ENCODE measurements at places on chromosomes 4 and X.

DNA sequence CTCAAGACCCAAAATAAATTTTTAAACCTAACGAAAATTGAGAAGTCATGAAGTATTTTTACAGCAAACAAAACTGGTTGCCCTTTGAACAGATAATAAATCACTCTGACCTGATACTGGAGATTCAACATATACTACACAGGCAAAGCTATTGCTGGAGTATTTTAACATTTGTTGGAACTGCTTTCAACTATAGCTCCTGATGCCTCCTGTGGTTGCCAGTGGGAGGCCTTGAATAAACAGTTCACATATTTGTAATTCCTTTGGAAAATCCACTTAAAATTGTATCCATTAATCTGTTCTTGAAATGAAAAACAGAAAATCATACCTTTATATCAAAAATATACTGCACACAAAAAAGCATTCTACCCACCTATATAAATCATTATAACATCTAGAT is 605.1 kb downstream of the KCTD8 start:
- DNase-seq: no peak

- no peak for DNase-seq
Observed at GRCh38 chr4:184548648-184549341, 74.4 kb upstream of the IRF2 start.

GRCh38 chrX:19571711-19572110 is 56.4 kb upstream of the MAP3K15 start:
- DNase-seq: peak; percentile 19

DNA sequence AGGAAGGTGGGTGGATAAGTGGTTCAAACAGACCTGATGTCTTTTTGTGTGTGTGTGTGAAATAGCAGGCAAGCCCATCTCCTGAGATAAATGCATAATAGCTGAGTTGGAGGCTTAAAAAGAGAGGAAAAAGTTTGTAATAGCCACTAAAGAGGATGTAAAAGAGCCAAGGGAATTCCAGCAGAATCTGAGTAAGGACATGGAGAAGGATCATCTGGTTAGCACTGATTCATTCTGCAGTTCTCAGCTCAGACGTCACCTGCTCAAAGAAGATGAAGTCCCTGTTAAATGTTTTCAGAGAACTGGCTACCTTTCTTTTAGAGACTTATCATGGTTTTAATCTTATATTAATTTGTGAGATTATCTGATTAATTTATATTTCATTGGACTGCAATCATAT is 21.0 kb upstream of the IL13RA2 start:
- DNase-seq: no peak

GRCh38 chr4:31085689-31086088 is 365.5 kb downstream of the PCDH7 start:
- no peak for DNase-seq

DNA sequence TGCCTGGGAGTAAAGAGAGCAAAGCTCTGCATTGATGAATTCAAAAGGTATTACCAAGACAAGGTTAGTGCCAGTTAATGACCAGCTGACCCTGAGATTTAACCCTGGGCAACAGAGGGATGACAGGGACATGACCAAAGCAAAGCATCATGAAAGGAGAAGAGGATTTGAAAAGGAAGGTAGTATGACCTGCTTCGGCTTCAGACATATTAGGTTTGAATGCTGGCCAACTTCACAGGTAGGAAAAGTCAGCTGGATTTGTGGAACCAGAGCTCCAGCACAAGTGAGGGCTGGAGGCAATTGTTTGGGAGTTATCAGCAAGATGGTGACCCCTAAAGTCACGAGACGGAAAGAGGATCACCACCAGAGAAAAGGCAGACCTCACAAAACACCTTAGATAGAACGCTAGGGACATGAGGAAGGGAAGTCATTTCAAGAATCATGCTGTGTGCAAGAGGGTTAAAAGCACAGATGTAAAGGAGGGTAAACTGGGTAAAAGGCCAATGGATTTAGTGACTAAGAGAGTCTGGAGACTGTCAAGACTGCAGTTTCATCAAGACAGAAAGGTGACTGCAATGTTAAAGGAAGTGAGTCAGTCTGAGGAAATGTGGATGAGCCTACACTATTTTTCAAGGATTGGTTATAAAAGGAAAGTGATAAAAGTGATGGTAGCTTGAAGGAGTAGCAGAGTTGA is 45.6 kb downstream of the SH3RF1 start:
- DNase-seq: no peak

- no peak for DNase-seq
Observed at GRCh38 chr4:81786063-81786763, 314.5 kb upstream of the RASGEF1B start.

GRCh38 chr4:78418406-78418805 is 133.2 kb upstream of the ANXA3 start:
- no peak for DNase-seq

DNA sequence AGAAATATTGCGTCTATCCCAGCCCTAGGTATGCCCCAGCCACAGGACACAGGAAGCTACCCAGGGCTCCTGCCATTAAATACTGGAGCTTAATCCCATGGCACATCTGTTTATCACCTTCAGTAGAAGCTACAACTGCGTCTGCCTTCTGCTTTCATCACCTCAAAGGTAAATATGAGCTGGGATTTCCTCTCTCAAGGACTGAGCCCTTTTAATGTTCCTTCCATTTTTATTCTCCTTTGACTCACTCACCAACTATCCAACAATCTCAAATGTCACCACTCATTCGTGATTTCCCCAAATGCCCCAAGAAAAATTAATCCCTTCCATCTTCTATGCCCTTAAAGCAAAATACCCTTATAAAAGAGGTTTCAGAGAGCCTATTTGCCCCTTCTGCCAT is 1.8 kb upstream of the MID1 start:
- no peak for DNase-seq

- no peak for DNase-seq
Observed at GRCh38 chrX:154660541-154660940, 7.2 kb upstream of the CTAG2 start.

DNA sequence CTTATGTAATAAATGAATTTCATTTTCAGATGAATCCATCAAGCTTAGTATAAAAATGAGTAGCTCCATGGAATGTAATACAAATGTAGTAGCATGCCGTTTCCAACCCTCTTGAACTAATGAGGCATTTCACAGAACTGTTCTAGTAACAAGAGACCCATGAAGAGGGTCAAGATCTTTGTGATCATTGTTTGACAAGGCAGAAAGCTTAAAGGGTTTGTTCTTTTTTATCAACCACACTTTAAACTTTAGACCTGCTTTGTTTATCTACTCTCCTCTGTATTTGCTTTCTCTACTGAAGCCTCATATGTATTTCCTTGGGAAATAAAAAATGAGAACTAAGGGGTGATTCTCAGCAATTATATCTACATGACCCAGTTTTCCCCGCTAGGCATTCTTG is 513.9 kb downstream of the ARAP2 start:
- no peak for DNase-seq

GRCh38 chr4:132488555-132488954 is 660.5 kb upstream of the PCDH10 start:
- DNase-seq: no peak

DNA sequence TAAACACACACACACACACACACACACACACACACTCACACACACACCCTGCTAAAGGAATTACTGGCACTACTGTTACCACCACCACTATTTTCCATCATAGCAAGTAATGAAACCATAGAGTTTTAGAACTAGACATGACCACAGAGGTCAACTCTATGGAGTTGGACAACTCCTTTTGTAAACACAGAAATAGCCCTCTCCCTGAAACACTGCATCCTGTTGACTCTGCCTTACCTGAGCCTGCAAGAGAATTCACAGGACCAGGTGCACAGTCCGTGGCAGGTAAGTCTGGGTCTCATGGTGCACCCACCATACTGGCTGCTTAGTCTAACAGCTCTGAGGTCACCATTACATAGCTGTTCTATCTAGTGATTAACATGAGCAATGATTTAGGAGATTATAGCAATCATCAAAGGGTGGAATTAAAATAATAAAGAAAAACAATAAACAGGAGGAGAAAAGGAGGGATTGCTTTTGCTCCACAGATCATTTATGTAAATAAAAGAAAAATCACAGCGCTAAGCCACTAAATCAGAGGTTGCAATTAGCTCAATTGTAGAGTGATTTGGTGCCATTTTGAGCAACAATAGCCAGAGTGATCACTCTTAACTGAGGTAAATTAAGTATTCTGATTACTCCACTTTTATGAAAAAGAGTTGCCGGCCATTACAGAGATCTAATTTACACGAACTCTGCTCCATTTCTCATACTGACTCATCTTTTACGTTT is 340.0 kb upstream of the RASGEF1B start:
- DNase-seq: no peak

DNA sequence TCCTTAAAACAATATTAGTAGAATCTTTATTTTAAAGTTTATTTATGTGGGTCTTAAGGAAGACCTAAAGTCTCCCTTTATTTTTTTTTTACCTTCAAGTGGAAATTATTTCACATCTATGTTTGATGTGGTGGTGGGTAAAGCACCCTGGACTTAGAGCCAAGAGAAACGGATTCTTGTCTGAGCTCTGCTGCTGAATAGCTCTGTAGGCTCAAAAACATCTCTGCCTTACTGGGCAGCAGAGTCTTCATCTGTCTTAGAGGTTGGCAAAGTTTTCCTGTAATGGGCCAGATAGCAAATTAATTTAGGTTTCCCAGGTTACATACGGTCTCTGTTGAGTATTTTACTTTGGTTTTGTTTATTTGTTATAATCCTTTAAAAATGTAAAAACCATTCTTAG is 136.5 kb downstream of the CEP135 start:
- no peak for DNase-seq

GRCh38 chr4:83272900-83273299 is 11.7 kb downstream of the COQ2 start:
- no peak for DNase-seq

- no peak for DNase-seq
Observed at GRCh38 chrX:68696267-68696990, 49.0 kb downstream of the STARD8 start.

DNA sequence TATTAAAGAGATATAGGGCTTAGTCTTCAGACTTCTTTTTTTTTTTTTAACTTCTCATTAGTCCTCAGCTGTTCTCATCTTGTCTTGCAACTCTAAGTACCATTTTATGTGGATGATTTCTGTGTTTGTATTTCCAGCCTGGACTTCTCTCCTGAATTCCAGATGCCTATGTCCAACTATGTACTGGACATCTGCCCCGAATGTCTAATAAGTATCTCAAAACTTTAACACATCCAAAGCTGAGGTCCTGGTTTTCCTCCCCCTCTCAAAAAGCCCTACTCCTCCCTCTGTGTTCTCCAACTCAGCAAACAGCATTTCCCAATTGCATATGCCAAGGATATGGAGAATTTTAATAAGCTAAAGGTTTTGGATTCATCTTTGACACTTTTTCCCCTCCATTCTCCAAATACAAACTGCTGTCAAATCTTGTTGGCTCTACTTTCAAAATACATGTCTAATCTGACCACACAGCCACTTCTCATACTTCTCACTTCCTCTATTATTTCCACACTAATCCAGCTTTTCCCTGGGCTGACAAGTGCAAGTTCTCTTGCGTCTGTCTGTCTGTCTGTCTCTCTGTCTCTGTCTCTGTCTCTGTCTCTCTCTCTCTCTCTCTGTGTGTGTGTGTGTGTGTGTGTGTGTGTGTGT is 79.8 kb downstream of the CLCN5 start:
- DNase-seq: no peak

DNA sequence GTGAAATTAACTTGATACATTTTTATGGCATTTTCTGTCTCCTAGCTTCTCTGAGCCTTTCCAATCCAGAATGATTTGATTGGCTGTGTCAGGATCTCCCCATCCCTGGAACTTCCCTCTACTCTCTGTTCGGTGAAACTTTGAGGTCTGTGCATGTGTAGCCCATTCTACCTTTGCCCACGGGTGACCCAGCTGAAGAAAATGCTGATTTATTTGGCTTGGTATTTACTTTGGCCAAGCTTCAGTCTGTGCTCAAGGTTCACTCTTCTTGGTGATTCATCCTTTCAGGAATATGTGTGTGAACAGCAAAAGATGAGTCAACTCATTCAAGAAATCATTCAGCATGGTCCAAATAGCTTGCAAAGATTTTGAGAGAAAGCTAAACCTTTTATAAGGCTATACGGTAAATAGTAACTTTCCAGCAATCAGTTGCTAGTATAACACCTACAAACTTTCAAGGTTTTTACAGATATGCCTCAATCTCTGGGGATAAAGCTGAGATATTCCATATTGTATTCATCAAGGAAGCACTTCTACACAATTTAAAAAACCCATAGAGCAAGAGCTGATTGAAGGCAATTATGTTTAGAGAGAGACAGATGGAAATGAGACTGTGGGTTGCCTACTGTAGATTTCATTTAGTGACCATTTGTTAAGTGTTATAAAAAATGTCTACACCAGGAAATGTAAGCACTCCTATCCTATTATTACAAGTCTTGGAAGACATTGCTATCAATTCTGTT is 233.9 kb upstream of the CXXC4 start:
- no peak for DNase-seq

- no peak for DNase-seq
Observed at GRCh38 chr4:94680176-94680862, 77.4 kb upstream of the BMPR1B start.

DNA sequence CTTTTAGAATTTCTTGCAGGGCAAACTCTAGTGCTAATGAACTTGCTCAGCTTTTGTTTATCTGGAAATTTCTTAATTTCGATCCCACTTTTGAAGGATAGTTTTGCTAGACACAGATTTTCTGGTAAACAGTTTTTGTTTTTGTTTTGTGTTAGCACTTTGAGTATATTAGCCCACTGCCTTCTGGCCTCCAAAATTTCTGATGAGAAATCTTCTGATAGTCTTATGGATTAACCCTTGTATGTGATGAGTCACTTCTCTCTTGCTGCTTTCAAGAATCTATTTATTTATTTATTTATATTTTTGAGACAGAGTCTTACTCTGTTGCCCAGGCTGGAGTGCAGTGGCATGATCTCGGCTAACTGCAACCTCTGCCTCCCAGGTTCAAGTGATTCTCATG is 27.0 kb upstream of the GIMD1 start:
- DNase-seq: no peak

DNA sequence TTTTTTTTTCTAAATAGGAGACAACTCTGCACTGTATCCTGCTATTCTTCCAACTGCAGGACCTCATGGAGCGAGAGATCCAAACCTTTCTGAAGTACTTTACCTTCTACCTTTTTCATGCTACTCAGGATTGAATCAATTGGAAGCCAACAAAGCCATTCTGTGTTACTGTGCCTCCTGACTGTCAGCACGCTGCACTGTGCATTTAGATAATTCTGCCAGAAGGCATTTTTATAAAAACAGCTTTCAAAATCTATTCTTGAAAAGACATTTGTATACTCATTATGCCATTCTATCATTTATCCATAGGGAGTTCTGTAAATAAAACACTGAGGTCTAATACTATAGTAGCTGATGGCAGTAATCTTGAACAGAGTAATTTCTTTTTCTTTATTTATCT is 142.8 kb downstream of the SLIT2 start:
- no peak for DNase-seq

GRCh38 chr4:26820346-26820745 is 40.3 kb upstream of the STIM2 start:
- DNase-seq: no peak
